ENCODE measurements at places on chromosomes 13 and 19.
A peak's percentile ranks its signal among the peaks of the same experiment; 100 is the strongest.

DNA sequence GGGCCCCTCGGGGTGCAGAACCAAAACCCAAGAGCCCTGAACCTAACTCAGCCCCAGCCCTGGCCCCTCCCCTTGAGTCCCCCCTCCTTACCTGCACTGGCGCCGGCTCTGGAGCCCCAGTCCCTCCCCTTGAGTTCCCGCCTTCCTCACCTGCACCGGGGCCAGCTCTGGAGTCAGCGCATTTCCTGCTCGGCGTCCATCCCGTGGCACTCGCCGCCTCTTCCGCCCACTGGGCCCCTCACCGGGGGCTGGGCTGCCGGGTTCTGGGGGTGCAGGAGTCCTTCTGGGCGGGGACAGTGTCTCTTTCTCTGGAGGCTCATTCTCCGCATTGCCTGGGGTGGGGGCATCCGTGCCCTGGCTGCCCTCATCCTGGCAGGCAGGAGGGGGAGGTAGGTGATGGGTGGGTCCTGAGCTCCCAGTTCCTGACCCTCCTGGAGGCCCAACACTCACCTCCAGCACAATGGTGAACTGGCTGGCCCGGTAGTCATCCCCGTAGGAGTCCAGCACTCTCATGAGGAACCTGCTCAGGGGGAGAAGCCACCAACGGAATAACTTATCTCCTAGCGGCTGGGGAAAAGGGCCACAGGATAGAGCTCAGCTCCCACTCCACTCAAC, 5.3 kb downstream of the NDUFA3 start:
- no peak for DNase-seq

DNA sequence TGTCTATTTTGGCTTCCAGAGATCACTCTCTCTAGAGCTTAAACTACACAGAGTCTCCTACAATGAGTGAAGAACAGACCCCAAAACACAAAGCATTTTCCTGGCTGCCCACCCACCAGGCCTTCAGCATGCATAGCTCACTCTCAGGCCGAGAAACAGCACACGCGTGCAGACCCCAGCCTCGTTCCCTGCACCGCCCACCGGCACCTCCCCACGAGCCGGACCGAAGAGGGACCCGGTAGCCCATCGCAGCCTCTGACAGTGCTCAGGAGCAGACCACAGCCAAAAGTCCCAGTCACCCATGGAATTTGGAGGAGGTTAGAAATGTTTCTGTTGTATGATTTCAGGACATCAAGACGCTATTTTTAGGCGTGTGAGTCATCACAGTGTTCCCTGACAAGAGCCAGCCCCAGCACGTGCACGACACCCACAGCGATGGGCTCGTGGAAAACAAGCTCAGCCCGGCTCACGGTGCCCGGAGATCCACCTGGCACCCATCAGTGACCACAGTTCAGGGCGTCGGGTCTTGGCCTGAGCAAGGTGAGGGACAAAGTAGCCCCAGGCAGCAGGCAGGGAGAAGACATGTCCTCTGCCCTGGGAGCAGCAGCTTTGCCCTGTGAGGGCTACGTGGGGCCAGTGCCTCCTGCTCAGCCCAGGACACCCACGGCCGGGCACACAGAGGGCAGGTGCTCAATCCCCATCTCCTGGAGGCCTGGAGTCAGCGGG, 50.1 kb upstream of the SPACA7 start:
- no peak for DNase-seq

DNA sequence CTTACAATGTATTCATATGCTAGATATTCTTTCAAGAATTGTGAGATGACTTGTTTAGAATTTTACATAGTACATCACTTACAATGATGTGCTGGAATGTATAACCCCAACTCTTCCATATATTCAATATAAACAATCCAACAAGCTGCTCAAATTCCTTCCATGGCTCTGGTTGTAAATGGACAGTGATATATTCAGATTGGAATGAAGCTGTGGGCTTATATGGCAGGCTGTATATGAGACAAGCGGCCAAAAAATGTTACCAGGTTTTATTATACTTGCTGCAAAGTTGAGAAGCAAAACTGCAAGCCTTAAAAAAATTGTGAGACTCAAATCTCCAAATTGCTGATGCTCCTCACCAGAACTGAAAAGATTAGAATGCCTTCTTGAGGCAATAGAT, 83.6 kb upstream of the KLF12 start:
- DNase-seq, result no peak

GRCh38 chr13:88022431-88023208, 351.4 kb downstream of the SLITRK5 start:
- no peak for DNase-seq

- no peak for DNase-seq
Measured at GRCh38 chr19:38583985-38584305, 33.8 kb downstream of the MAP4K1 start.

DNA sequence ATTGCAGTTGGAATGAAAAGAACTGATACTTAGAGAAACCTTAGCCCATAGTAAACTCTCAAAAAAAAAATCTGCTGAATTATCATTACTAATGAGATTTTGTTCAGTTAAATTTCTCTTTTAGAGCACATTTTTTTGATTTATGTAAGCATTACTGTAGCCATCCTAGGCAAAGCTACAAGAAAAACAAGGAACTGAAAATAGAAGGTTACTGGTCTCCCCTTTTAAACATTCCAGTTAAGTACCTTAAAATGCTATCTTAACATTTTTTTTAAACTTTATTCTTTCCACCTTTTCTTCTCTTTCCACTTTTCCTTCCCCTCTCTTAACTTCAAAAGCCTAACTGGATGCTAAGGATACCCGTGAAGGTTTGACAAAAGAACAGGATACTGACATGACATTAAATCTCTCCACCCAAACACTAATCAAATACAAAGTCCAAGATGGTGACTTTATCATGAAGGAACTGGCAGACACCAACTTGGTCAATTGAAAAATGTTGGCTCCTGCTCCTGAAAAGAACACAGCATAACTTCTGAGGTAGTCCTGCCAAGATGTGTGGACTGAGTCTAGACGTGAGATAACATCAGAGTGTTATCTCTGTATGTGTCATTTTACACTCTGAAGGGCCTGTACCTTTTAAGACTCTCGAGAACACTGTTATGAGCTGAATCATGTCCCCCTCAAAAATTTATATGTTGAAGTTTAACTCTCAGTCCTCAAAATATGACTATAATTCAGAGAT, 29.5 kb upstream of the SACS start:
- no peak for DNase-seq

- DNase-seq, result no peak
Measured at GRCh38 chr19:45558399-45558878, 26.2 kb downstream of the OPA3 start.

GRCh38 chr19:3234800-3235199, 10.3 kb downstream of the CELF5 start:
- no peak for DNase-seq

- no peak for DNase-seq
Measured at GRCh38 chr13:111625526-111626315, 305.3 kb downstream of the TEX29 start.

DNA sequence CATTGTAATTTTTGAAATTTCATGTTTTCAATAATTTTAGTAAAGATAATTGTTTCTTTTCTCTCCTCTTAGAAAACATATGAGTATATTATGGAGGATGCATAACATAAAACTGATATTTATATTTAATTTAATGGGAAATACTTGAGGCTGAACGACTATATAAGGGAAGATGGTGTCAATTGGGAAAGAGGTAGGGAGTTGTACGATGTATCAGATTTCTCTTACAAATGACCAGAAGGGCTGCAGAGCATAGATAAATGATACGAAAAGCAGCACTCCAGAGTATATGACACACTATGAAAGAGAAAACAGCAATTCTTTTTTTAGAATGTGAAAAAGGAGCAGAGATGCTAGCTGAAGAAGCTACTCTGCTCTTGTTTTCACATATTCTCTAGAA, 1308.0 kb upstream of the MIR17HG start:
- no peak for DNase-seq

DNA sequence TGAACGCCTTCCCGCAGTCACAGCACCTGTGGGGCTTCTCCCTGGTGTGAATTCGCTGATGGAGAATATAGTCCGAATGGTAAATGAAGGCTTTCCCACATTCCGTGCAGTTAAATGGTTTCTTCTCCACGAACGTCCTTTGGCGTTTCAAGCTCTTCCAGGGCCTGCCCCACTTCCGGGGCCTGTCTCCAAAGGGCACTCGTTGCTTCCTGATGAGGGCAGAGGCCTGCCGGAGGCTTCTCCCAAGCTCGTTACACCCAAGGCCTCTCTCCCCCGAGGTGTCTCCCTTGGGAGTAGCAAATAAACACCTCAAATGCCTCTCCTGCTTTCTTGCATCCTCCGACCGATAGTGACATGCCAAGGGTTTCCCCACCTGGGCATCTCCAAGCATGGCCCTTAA, 34.3 kb downstream of the ZNF473 start:
- DNase-seq, result no peak

DNA sequence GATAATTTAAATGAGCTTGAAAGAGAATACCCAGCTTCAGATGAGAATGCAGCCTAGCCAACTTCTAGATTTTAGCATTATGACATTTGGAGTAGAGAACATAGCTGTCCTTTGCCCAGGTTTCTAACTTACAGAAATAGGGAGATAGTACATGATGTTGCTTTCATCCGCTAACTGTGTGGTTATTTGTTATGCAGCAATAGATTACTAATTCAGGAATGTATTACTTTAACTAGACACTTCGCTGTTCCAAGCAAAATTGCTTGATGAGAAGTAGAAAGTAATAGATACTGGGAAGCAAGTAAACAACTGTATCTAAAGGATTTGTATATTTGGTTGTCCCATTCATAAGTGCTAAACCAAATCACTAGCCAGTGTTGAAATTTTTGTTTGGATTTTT, 790.9 kb upstream of the PRR20A start:
- DNase-seq, result no peak

DNA sequence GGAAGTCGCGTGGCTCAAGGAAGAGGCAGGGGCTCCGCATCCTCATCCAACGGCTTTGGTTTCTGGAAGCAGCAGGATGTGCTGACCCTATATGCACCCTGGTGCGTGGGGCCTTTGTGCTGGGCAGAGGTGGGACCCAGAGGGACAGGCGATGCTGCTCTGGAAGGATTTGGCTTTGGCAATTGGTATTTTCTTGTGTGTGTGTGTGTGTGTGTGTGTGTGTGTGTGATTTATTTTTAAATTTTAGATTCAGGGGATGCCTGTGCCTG, 321.9 kb upstream of the ZNF507 start:
- DNase-seq, result no peak

DNA sequence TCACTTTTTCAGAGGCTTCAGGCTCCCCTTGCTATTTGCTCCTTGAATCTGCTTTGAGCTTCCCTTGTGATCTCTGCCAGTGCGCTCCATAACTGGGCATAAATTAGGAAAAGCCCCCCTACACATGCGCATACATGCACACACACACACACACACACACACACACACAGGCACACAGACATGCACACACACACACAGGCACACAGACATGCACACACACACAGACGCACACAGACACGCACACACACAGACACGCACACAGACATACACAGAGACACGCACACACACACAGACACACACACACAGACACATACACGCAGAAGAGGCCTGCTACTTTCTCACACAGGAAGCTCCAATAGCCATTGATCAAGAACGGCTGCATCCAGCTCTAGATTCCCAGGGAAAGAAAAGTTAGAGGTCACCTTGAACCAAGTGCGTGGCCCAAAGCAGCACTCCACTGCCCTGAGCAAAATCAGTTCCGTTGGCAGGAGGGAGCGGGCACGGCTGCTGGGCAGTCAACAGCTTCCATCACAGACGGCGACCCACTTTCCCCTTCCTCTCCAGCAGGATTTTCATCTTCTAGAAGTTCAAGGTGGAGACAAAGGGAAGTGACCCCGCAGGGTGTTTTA, 145.6 kb downstream of the DPF1 start:
- DNase-seq, result no peak

DNA sequence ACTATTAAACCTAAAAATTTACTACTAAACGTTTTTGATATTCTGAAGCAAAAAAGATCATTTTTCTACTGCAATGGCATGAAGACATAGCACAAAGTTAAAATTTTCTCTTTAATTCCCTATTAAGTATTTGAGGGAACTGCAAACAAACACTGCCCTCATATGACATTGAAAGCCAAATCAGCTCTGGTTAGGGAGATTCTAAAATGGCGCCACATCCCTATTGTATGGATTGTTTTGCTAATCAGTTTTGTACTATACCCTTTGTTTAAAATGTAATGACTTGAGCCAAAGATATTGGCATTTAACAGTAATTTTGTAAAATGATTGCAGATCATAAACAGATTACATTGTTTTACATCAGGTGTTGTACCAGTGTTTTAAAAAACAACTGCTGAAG, 65.8 kb downstream of the FLT1 start:
- no peak for DNase-seq

DNA sequence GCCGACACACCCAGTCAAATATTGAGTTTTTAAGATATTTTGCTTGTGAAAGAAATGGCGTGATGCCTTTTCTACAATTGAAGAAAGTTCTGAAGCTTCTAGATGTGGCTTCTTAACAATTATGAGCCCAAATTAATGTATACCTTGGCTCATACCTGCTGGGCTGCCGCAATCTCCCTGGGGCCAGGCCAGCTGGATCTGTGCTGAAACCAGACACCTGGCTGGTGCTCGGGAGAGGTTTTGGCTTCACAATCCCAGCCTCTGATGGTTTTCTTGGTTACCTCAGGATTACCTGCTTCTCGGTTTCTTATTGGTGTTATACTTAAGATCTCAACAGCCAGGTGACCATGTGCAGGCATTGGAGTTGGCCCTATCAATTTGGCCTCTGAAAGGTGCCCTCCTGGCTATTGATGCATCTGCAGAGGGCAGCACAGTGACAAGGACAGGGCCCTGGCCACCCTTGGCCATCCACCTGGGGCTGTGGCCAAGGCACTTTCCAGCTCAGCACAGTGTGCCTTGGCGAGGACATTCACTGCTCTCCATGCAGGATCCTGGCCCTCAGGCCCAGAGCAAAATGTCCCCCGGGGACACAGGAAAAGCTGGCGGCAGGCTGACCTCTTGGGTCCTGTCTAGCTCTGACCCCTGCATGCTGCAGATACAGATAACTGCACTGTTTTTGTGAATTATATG, 305.0 kb downstream of the ZNF536 start:
- no peak for DNase-seq

DNA sequence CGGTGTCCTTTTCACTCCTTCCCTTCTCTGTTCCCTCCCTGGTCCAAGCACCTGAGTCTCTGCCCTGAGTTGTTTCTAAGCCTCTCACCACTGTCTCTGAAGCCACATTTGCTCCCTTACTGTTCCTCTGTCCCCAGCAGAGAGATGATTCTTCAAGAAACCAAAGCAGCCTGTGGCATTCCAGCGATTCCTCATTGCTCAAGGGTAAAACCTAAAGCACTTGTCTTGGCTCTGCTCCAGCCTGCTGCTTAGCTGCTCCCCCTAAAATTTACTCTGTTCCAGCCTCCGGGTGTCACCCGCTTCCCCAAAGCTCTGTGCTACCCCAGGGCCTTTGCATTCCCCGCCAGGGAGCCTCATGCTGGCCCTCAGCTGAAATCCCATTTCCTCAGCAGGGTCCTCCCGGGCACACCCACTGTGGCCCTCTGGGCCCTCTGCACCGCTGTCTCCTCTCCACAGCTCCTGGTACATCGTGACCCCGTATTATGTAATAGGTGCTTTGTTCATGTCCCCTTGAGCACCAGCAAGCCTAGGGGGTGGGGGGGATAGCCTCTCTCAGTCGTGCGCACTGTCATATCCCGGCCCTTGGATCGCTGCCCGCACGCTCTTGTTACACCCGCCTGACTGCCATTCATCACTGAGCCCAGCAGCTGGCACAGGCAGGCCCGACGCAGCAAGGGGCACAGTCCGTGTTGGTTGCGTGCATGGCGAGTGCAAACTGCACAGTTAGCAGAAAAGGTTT, 15.8 kb downstream of the TECR start:
- peak; percentile 94 for DNase-seq

GRCh38 chr13:85616275-85616674, 182.9 kb downstream of the SLITRK6 start:
- DNase-seq, result no peak
